ENCODE measurements at places on chromosomes 16 and 17.

DNA sequence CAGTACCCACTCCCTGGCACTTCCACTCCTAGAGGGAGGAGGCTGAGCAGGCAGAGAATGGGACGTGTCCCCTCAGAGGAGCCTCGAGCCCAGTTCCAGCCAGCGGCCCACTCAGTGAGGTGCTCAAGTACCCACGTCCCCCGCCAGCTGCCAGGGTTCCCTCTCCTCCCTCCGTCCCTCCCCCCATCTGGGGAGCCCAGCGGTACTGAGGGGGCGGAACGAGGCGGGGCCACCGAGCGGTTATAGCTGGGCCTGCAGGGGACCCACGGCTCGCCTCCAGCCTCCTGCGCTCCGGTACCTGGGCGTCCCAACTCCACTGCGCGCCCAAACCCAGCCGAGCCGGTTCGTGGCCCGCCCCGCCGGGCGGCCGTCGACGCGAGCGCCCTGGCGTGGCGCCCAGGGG lies at the start of gene NPW:
NPW (plus strand) TSS at position 268 of the 403 bp plus-strand sequence.
- DNase-seq = peak; percentile 67

DNA sequence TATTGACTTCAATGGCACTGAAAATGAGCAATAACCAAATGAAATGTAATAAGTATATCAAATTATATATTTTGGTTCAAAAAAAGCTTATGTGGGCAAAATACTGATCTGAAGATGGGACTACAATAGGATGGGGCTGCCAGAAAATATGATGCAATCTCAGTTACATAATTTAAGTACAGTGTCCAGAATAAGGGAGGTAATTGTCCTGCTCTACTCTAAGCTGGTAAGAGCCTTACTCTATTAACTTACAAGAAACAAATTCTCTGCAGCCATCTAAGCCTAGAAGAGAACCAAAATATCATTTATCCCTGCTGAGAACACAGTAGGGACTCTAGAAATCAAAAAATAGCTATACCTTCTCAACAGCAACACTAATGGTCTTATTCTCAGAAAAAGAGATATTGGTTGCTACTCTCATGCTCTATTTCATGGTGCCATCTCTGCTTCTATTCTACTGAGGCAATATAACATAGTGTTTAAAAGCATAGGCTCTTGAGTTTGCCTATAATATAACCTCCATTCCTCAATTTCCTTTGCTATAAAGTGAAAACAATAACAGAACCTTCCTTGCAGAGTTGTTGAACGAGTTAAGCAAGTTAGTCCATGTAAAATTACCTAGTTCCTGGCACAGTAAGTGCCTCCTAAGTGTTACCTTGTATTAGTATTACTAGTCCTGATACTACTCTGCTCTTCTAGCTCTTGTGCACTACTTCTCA lies 19.9 kb downstream of the NQO1 start:
- DNase-seq = no peak

DNA sequence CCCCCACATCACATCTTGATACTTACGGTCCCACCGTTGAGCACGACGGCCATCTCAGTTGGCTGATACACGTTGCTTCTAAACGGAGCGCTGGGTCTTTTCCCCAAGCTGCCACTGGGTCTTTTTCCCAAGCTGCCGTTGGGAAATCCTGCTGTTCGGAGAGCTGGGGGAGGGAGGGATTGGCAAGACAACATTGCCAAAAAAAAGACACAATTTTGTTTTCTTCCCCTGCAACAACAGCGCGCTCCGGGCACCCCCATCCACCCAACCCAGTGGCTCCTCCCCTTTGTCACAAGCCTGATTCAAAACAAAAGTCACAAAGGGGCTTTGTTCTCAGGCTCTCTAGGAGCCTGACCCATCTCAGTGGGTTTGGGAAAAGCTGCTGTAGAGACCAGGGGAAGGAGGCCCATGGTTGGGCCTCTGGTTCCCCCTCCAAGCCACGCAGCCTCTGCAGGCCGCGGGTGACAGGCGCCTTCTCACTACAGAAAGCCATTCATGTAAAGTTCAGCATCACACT lies 22.8 kb downstream of the GPRC5B start:
- DNase-seq = no peak

DNA sequence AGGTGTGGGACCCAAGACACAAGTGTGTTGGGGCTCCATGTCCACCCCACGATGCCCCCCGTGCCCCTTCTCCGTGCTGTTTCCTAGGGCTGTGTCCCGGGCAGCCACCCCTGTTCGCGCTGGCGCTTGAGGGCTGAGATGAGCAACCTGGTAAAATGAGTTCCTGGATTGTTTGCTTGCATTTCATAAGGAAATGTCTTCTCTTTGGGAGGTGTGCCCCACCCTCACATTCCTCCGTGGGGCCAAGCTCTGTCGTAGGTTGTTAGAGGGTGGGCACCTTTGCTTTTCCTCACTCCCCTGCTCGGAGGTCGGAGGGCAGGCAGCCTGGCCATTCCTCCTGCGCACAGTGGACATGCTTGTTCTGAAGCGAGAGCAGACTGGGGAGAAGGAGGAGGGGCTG lies 171.3 kb upstream of the CHMP6 start:
- DNase-seq = no peak

- no peak for DNase-seq
Measured at GRCh38 chr17:80229011-80229410, 8.8 kb downstream of the SLC26A11 start.

- no peak for DNase-seq
Measured at GRCh38 chr17:27848931-27849330, 44.2 kb downstream of the LYRM9 start.

- DNase-seq = no peak
Measured at GRCh38 chr16:80723091-80723490, 81.3 kb downstream of the CDYL2 start.

- no peak for DNase-seq
Measured at GRCh38 chr17:36778448-36778847, 158.8 kb upstream of the LHX1 start.

DNA sequence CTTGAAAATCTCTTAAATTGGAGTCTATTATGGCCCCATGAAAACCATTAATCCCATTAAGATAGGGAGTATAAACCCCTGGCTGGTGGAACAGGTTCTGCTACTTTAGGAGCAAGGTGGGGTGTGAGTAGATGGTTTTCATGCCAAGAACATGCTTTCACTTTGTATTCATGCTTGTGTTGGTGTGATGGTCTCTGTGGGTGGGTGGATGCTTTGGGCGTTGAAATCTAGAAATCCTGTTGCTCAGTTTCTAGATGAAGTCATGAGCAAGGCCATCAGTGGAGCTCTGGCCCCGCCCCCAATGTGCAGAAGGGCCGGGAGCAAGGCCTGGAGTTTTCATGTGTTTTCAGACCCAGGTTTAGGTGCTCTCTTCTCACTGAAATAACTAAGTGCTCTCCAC lies 20.1 kb downstream of the PLD6 start:
- peak; percentile 81 for DNase-seq

- DNase-seq = no peak
Measured at GRCh38 chr16:48560692-48561091, 49.3 kb downstream of the N4BP1 start.

- peak; percentile 44 for DNase-seq
Measured at GRCh38 chr17:75688209-75688825, 21.2 kb downstream of the SAP30BP start.

GRCh38 chr17:79803421-79803996 lies 6.6 kb upstream of the CBX8 start:
- DNase-seq = no peak

DNA sequence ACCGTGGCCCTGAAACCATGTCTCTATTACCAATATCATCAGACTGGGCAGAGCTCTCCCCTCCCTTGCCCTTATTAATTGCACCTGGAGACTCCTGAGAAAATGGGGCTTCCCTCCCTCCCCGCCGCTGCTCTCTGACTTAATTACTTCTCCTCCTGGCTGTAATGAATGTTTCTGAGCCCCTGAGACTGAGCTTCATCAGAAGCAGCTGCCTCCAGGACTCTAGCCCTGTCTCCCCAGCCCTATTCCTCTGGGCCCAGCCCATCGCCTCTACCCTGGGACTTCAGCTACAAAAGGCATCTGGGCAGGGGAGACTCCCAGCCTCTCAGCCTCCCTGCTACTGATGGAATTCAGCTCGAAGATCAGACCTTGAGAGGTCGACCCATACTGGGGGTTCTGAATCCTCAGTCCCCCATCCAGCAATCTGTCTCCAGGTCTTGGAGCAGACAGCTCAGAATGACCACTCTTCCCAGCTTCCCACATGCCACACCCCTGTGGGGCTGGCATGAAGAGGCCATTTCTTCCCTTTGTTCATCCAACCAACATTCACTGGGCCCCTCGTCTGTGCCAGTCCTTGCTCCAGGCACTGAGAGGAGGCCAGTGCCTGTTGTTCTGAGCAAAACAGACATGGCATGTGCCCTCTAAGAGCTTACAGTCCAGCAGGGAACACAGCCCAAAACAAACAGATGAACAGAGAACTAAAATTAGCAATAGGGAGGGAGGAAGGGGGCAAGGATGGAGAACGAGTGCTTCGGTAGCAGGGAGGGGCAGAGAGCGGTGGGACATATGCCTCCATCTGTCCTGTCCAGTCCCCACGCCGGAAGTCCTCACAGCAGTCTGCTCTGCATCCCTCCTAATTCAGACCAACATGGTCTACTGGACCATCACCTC lies 17.0 kb upstream of the NAGS start:
- no peak for DNase-seq

DNA sequence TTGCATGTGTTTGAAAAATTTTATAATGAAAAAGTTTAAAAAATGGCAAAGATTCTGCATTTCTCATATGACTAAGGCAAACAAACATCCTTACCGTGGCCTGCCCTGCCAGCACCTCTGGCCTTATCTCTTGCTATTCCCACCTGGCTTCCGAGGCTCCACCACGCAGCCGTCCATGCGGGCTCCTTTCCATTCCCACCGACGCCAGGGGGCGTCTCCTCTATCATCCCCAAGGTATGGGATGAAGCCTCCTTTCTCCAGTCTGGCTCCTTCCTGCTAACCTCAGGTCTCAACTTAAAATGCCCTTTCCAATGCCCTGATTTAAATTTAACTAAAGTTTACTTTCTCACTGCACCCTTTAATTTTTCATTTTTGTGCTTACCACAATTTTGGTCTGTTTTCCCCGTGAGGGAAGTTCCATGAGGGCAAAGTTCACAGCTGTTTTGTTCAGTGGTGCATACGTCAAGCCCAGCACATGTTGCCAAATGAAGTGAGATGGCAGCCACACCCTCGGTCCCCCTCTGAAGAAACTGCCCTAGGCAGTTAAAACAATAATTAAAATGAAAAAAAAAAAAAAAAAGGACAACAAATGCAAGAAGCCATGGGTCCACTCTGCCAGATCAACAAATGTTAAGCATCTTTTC lies 13.3 kb upstream of the SDK2 start:
- DNase-seq = peak; percentile 46

- DNase-seq = peak; percentile 59
Measured at GRCh38 chr17:81365148-81365600, 30.1 kb upstream of the BAHCC1 start.

GRCh38 chr17:36939802-36940312 lies 2.6 kb downstream of the LHX1 start:
- DNase-seq = peak; percentile 32

Data from stimulated activated CD8-positive, alpha-beta memory T cell treated with anti-CD3 and anti-CD28 coated beads, Interleukin-4, amount 100 ng/mL, for 48 hours (primary cell).